ENCODE measurements at places on chromosomes 5 and 9.

- no peak for DNase-seq
Measured at GRCh38 chr5:174493530-174493929, 230.9 kb upstream of the MSX2 start.

DNA sequence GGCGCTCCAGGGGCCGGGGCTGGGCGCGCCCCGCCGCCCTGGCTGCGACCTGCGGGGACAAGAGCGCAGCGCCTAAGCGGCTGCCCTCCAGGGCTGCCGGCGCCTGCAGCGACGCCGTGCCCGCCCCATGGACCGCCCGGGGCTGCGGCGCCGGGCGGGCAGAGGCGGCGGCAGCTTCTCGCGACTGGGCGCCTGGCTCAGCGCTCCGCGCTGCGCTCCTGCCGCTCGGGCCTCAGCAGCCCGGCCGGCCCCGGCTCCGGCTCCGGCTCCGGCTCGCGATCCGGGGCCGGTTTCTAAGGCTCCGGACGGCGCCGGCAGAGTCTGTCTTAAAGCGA, at the start of gene PITX1:
TSS of gene PITX1 (minus strand) at position 328 of the 335 bp plus-strand sequence. CDS start 347 bp downstream, outside the sequence.
- DNase-seq = no peak

DNA sequence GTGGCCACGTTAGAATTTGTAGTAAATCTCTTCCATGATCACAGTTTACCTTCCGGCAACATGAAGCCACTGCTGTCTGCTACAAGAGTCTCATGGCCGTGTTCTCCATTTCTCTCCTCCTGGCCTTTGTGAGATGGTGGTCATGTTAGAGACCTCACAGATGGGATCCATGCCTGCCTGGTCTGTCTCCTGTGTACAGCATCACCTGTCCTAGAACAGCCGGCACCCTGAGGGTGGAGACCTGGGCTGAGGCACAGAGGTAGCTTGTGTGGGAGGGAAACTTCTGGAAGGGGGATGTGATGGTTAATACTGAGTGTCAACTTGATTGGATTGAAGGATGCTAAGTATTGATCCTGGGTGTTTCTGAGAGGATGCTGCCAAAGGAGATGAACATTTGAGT, 3.1 kb upstream of the FCN2 start:
- no peak for DNase-seq

DNA sequence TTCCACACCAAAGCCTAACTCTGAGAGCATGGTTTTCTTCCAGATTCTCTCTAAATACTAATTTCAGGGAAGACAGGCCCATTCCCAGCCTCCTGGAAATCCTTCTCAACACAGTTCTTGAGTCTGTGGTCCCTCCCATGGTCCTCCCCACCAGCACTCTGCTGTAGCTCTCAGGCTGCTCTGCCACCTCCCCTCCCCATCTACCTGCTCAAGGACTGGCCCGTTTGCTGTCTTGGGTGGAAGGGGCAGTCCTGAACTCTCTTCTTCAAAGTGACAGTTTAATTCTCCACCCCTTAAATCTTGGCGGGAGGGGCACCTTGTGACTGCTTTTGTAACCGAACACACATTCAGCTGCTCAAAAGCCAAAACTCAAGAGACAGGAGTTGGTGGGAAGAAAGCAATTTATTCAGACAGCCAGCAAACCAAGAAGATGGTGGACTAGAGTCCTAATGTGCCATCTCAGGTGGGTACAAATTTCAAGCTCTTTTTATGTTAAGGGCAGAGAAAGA, 7.6 kb upstream of the LCN15 start:
- DNase-seq = no peak

DNA sequence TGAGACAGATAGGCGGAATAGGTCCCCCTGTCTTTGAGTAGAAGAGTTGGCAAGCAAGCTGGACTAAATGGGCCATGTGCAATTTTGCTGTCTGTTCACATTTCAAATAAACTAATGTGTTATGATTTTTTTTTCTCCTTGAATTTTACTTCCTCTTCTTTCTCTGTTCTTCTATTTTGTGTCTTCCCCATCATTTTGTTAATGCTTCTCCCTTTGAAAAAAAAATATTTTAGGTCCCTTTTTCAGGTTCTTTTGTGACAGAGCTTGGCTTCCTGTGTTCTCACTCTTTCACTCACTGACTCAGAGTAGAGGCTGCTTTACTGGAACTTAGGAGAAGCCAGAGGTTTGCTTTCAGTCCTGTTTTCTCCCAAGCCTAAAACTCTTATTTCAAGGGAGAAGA, 48.1 kb downstream of the PTCD2 start:
- DNase-seq = no peak

GRCh38 chr5:155343468-155343867, 329.9 kb downstream of the KIF4B start:
- DNase-seq = no peak

GRCh38 chr5:17150531-17150930, 66.9 kb upstream of the BASP1 start:
- no peak for DNase-seq
